ENCODE measurements at places on chromosomes 16 and 17.
A peak's percentile ranks its signal among the peaks of the same experiment; 100 is the strongest.

- no peak for DNase-seq
Observed at GRCh38 chr17:35148144-35148543, 527 bp downstream of the UNC45B start.

DNA sequence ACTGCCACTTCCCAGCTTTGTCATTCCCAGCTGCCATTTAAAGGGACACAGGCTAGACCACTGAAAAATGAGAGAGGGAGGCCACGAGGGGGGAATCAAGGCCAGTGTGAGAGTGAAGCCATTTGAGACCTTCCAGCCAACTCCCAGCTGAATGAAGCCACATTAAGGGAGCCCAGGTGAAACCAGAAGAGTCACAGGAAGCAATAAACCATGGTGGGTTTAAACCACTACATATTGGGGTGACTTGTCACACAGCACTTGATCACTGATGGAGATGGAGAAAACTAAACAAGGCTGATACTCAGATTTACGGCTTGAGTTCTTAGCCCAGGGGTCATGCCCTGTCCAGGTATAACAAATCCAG lies 2.8 kb upstream of the NUBP1 start:
- peak; percentile 44 for DNase-seq

DNA sequence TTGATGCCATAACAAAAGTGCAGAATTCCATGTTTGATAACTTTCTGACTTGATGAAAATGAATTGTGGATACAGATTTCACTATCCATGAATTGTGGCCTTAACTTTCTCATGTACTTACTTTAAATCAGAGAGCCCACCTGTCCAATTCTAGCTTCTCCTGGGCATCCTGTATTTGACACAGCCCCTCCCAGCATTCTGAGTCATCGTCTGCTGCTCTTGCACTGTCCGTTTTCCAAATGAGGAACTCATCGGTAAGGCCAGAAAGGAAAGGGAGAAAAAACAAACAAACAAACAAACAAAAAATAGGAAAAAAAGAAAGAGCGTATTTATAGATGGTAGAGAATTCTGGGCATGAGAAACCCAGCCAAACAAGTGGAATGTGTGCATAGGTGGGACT lies 361.6 kb downstream of the WWOX start:
- DNase-seq = no peak

DNA sequence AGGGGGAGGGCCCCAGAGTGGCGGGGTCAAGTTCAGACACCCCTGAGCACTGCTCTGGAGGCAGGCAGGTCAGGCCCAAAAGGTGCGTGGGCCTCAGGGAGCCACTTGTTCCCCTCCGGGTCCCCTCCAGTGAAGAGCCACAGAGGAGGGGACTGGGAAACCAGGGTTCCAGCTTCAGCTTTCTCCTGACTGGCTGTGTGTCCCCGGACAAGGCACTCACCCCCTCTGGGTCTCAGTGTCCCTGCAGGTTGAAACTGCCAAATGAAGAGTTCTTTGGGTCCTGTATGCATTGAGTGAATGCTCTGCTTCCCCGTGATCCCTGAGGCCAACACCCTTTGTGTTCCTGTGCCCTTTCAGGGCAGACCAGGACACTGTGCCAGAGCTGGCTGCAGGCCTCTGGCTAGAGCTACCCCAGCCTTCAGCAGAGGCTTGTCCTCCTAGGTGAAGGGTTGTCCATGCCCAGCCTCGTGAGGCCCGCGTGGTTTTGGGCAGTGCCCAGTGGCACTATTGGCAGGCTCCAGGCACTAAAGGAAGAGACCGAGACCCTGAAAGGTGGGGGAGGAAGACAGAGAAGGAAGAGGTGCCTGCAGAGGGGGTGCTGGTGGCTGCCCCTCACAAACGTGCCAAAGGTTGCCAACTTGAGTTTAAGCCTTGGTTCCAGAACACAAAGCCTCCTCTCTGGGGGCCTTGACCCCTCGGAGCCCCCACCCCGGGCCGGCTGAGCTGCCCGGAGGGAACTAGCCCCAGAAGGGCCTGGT lies 13.3 kb upstream of the WNT3 start:
- no peak for DNase-seq

- no peak for DNase-seq
Observed at GRCh38 chr16:75919664-75920063, 193.4 kb upstream of the CPHXL start.

DNA sequence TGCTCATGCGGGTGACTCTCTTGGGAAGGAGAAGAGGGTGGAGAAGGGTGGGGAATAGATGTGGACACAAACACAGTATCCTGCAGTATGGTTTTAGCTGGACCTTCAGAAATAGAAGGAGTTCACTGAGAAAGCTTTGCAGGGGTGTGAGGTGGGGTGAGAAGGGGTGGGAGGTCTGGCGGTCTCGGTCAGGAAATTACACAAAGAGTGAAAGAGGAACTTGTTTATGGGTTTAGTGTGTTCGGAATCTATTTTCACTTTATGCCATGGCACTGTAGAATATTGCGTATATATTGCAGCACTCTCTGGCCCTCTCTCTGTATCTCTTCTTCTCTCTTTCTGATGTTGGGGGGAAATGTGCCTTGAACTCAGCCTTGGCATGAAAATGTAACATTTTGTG lies 148.2 kb upstream of the GOT2 start:
- no peak for DNase-seq

- DNase-seq = no peak
Observed at GRCh38 chr17:74954665-74955421, 17.7 kb downstream of the HID1 start.
